ENCODE measurements at places on chromosomes 5 and 9.

DNA sequence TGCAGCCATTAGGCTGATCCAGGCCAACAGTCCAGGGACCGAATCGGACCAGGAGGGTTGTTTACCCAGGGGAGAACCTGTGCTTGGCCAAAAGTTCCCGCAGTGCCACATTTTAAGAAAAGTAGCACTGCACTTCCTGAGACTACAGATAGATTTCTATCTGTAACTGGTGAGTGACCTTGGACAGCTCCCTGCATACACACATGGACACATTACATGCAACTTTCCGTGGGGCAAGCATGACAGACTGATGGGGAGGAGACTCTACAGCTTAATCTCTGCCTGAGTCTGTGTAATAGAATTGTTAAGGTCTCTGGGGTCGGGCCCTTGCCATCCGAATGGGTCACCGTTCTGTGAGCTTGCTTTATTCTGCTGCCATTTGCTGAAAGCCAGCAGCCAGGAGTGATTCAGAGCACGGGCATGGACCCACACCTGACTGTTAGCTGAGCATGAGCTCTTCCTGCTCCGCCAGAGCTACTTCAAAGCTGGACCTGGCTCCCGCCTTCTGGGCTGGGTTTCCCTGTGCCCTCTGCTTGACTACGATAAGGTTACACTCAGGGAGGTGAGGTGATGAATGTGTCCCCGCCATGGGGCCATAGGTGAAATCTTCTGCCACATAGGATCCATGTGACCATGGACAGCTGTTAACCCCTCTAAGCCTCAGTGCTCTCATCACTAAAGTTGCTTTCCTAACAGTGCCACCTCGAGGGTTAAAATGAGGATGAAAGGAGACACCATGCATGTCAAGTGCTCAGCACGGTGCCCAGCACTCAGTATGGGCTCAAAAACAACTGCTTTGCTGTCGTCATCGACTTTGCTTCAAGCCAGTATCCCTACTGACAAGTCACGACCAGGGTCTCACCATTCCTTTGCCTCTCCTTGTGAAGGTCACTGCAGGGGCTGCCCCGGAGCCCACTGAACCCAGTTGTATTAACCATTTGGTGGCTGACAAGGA is 200.0 kb downstream of the MELK start:
- DNase-seq, result peak; percentile 81

- no peak for DNase-seq
These were observed 76.7 kb upstream of the CHD1 start for GRCh38 chr5:99005506-99005905.

- no peak for DNase-seq
These were observed 432.6 kb downstream of the CYLC2 start for GRCh38 chr9:103427696-103428095.

DNA sequence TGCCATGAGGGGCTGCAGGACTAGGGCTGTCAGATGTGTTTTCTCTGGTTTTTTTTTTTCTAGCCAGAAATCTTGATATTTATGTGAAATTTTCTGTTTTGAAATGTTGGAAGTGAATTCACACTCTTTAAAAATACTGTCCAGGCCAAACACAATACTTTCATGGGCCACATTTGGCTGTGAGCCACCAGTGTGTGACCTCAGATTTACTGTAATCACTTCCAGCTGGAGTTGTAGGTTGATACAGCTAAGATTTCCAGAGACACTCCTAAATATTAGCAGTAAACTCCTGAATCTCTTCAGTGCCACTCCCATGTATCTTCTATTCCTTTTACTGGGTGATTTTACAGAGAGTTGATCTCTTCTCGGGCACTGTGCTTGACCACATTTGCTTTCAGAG is 92.2 kb upstream of the CKMT2 start:
- DNase-seq, result no peak

DNA sequence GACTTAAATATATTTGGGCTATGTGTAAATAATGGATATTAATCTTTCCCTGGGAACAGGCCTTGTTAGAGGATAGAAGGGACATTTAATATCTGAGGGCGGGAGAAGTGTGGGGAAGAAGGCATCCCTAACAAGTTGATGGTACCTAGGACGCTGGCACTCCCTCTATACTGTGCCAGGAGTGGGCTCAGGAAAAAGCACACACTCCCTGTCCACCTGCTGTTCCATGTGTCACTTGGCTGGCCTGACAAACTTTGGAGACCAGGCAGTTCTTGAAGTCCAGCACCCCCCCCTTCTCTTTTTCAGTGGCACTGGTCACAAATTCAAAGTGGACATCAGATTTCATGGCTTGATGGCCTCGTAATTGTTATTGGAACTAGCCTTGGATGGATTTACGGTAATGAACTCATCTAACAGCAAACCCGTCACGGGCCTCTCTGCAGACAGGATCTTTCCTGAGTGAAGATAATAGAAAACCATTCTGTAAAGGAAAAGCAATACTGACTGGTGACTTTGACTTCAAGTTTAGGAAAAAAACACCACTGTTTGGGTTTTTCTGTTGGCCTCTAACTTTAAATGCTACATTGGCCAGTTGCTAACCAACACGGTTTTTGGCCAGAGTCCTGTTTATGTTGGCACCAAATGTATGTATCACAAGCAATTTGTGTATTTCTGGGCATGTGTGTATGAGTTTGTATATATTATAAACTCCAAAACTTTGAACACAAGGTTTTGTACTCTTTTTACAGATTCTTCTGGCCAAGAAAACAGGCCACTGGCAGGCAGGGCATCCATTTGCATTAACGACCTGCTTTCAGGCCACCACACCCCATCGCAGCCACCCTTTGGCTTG is 552.6 kb downstream of the CCDC171 start:
- no peak for DNase-seq

DNA sequence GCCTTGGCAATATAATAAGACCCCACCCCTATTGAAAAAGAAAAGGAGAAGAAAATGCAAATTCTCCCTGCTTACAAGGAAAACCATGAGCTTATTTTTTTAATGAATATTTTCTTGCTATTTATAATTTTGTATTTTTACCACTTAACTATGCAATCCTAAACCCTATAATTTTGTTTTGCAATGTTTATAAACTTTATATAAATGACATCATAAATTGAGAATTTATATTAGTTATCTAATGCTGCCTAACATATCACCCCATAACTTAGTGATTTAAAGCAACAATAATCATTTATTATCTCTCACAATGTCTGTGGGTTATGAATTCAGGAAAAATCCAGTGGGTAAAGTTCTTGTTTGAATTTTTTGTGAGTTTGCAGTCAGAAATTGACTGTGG is 369.1 kb downstream of the TAF11L14 start:
- no peak for DNase-seq

- DNase-seq, result no peak
These were observed 124.5 kb downstream of the C5orf15 start for GRCh38 chr5:133843911-133844310.

DNA sequence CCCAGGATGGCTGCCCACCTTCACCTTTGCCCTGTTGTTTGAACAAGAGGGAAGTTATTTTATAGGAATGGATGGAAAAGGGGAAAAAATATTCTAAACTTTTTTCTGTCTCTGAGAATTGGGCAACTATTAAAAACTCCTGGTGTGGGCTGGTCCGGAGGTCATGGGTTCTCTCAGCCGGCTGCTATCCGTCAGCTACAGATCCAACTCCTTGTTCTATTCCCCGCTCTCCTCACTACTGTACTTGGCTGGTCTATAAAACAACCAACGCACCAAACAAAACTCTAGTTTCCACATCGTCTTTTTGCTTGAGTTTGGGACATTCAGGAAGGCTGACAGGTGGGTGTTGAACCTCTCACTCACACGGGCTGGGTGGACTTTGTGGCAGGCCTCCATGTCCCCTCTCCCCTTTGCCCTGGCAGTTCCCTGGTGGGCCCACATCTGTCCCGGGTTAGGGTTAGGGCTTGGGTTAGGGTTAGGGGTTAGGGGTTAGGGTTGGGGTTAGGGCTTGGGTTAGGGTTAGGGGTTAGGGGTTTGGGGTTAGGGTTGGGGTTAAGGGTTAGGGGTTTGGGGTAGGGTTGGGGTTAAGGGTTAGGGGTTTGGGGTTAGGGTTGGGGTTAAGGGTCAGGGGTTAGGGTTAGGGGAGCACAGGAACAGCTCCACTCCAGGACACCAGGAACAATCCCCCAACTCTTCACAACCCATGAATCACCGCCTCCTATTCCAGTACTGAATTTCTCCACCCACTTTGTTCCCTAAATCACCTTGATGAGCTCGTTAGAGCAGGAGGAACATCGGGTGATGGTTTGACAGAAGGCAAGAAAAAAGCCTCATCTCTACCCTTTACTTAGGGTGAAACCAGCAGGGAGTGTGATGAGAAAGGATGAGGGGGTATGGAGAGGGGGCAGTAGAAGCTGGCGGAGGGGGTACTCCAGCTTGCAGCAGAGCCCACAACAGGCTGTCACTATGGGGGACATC is 302.1 kb upstream of the IRX4 start:
- no peak for DNase-seq

GRCh38 chr9:109597496-109597895 is 99.4 kb upstream of the PTPN3 start:
- DNase-seq, result no peak

DNA sequence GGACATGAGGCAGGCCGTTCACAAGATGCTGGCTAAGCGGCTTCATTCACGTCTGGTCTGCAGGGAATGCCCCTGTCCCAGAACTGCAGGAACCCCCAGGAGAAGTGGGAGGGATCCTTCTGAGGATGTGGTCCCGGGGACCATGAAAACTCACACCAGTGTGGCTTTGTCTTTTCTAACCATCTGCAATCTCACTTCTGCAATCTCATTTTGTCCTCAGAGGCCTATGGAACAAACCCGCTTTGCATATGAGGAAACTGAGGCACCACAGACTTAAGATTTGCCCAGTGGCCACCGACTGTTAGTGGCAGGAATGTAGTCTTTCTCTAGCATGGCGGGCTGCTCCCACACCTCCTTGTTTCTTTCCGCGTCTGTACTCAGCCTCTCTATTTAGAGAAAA is 6.9 kb downstream of the CXCL14 start:
- no peak for DNase-seq

DNA sequence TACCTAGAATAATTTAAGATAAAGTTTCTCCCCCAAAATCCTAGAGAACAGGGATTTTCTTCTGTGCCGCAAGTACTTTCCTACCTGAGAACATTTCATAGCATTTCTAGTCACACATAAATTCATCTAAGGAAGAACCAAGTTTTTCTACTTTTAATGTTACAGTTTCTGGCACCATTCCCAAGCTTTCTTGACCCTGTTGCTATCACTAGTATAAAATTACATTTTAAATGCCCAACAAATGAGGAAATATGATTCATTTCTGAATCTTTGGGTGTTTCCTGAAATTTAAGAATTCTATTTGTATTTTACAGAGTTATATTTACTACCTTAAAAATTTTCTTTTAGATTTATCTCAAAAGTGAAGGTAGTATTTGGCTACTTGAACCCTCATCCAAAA is 137.8 kb downstream of the LPAR1 start:
- no peak for DNase-seq

GRCh38 chr9:100379862-100380261 is 27.1 kb upstream of the TEX10 start:
- no peak for DNase-seq

DNA sequence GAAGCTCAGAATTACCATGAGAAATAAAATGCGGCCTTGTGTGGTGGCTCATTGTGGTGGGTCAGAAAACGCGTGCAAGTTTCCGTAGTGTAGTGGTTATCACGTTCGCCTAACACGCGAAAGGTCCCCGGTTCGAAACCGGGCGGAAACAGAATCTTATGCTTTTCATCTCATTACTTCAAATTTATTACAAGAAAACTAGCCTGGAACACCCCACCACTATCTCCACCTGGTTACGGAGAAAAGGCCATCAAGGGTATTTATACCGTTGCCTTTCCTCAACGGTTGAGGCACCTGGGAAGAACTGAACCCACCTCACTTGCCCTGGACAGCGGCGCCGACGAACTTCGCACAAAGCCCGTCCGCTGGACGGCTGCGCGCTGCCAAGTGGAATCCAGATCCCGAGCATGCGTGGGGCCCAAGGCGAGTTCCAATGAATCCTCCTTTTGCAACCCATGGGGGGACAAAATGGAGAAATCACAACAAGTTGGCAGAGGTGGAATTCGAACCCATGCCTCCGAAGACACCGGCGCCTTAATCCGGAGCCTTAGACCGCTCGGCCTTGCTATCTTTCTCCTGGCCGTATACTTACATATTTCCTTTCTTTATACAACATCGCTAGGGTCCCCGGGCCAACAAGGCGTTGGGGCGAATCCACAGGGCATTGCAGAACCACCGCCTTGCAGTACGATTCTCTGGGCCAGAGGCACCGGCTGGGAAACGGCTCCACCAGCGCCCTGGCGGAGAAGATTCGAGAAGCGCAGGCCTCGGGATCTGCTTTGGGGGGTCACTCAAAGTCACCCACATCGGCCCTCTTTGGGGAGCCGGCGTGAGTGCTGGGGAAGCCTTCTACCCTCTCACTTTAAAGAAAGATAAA is 16.9 kb downstream of the OR2V2 start:
- DNase-seq, result no peak

GRCh38 chr9:113941056-113941455 is 64.9 kb downstream of the ZNF618 start:
- no peak for DNase-seq

GRCh38 chr9:13478160-13478559 is 198.7 kb upstream of the MPDZ start:
- no peak for DNase-seq

GRCh38 chr9:114389612-114390368 is 2.0 kb upstream of the AKNA start:
- no peak for DNase-seq

GRCh38 chr5:166845044-166845443 is 1446.4 kb upstream of the WWC1 start:
- no peak for DNase-seq

- DNase-seq, result no peak
These were observed 259.1 kb downstream of the SH3GL2 start for GRCh38 chr9:17837965-17838364.

GRCh38 chr5:113233606-113234005 is 201.2 kb downstream of the TSSK1B start:
- DNase-seq, result no peak

DNA sequence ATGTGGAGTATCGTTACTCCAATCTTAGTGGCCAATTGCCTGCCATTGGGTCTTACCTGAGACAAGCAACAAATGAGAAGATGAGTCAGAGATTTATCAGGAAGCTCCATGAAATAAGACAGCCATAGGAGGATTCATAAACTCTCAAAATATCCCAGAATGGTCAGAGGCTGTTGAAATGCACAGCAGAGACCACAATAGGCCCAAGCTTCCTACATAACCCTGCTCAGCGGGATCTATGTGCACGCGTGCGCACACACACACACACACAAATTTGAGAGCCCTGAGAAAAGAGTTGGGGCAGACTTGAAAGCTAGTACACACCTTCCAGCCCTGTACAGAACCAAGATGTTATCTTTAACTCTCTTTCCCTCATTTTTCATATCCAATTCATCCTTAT is 9.8 kb downstream of the UIMC1 start:
- DNase-seq, result no peak

GRCh38 chr5:55081541-55081940 is 20.9 kb upstream of the GZMA start:
- no peak for DNase-seq

DNA sequence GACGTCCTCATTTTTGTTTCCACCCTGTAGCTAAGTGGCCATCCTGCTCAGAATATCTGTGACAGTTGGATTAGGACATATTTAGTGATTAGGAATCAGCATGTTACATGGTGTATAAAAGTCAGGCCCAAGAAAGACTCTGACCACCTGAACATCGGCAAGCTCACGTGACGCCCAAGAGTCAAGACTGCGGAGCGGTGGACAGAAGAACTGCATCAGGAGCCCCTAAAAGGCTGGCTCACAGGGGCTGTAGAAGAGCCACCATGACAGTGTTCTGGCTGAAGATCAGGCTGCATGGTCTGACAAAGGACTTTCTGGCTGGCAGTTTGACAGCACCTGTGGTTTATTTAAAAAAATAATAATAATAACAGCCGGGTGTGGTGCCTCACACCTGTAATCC is 185.3 kb downstream of the AUH start:
- DNase-seq, result no peak

GRCh38 chr5:127723571-127723970 is 20.4 kb downstream of the CCDC192 start:
- no peak for DNase-seq

All from NCI-H1417 (cell line).